ENCODE measurements at places on chromosomes 2 and 18.

DNA sequence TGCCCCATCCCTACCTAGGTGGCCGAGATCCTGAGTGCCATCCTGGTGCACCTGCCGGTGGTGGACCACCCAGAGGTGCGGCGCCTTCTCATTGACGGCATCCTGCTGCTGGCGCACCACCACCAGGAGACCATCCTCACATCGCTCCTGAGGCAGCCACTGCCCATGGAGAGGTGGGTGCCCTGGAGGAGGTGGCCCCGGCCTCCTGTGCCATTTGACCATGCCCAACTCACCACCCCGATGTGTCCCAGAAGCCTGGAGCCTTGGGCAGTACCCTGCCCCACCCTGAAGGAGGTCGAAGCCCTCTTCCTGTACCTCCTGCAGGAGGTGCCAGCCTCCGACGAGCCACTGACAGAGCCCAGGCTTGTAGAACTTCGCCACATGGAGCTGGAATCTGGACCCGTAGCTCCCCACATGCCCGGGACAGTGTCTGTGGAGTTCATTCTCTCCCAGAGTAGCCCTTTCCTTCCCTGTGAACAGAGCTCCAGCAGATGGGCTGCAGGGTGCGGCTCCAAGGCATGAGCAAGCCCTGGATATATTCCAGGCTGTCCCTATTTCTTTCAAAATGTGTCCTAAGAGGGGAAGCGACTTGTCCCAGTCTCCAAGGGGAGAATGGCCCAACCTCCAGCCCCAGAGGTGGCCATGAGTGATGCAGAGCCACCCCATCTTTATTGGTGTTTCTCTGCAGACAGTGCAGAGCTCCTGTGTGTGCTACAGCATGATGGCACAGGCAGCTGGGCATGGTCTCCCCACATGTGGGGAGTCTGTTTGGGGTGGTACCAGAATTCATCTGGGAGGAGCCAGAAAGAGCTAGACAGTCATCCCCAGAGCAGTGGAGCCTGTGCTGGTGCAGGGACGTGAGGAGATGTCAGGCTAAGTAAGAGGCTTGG lies 34.2 kb downstream of the HJURP start:
- DNase-seq, result no peak

GRCh38 chr18:48962994-48963561 lies 12.3 kb upstream of the SMAD7 start:
- DNase-seq, result no peak

DNA sequence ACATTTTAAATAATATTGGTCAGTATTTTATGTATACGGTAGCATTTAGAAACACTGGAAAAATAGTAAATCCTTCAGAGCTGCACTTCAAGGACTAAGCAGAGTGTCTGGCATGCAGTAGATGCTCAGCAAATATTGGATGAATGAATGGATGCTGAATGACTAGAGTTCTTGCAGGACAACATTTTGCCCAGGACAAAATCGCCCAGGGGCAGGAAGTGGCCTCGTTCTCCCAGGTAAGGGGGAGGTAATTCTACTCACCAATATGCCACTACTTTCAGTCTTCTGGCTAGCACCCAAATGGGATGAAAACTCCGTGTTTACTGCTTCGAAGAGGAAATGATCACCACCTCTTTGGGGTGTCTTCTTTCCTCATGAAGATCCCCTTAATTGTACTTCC lies 4.0 kb upstream of the DGUOK start:
- no peak for DNase-seq

- DNase-seq, result no peak
Observed at GRCh38 chr18:72697706-72698105, 153.6 kb upstream of the CBLN2 start.

GRCh38 chr18:51082571-51083267 lies 52.7 kb downstream of the SMAD4 start:
- DNase-seq, result no peak

DNA sequence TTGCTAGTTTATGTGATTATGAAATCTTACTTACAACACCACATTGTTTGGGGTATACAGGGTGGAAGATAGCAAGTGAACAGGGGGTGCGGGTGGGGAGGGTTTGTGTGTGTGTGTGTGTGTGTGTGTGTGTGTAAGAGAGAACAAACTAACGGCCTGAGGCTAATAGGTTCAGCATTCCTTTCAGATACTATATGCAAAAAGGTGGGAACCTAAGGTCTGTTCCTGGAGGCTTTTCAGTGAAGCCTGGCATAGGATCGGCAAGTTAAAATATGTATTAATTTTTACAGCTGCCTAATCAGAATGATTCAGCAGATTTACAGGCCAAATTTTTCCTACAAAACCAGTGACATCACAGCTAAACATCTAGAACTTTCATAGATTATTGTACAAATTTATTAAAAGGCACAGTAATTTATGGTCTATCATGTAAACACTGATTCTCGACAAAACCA lies 7.6 kb upstream of the SPDYA start:
- DNase-seq, result no peak

- DNase-seq, result no peak
Observed at GRCh38 chr2:40165509-40165844, 286.4 kb downstream of the SLC8A1 start.

- no peak for DNase-seq
Observed at GRCh38 chr2:3105814-3106569, 271.6 kb downstream of the EIPR1 start.

DNA sequence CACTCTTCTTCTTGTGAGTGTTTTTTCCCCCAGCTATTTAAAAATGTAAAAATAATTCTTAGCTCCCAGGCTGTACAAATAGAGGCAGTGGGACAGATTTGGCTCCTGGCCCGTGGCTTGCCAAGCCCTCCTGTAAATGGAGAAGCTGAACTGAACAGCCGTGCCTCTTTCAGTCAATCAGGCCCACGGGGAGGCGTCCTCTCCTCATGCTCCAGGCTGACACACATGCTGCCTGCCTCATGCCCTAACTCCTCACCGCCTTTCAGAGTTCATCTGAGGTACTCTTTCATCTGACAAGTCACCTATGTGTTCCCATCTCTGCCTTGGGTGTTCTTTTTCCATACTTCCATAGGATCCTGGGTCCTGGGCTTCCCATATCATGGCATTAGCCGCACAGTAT lies 58.9 kb downstream of the BMP10 start:
- no peak for DNase-seq

GRCh38 chr2:112798979-112799975 lies 15.0 kb upstream of the IL1A start:
- no peak for DNase-seq
